ENCODE measurements at places on chromosomes 5 and 9. TPM values are rescaled to one million over a fixed set of nuclear protein-coding genes. Genes with fewer than 3 reads are reported as not detected.

GRCh38 chr9:84317563-84317962 lies 23.0 kb downstream of the SLC28A3 start:
- no peak for DNase-seq

FOXD4 gene
- not detected for total RNA-seq

DNA sequence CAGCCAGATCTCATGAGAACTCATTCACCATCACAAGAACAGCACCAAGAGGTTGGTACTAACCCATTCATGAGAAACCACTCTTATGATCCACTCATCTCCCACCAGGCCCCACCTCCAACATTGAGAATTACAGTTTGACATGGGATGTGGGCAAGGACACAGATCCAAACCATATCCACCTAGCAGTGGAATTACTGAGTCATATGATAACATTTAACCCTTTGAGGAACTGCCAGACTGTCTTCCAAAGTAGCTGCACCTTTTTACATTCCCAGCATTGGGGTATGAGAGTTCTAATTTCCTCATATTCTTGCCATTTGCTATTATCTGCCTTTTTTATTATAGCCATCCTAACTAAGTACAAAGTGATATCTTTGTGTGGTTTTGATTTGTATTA lies 51.9 kb downstream of the CTNNA1 start:
- no peak for DNase-seq

DNA sequence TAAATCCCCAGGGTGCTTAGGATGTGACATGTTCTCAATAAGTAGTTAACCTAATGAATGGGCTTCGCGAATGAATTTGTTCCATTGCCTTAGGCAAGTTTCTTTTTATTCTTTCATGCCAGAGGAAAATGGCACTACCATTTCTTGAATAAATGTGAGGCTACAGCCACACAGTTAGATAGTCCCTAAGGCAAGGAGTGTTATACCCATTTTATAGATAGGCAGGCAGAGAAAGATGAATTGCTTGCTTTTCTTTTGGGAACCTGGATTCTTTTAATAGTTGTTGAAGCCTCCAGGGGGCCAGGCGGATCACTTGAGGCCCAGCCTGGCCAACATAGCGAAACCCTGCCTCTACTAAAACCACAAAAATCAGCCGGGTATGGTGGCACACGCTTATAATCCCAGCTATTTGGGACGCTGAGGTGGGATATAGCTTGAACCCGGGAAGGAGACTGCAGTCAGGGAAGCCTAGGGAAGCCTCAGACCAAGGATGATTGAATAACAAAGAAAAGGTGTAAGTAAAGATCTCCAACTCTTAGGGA lies 943 bp downstream of the NOP16 start:
- DNase-seq = no peak

GRCh38 chr9:133612816-133613215 lies 3.6 kb upstream of the FAM163B start:
- no peak for DNase-seq

GRCh38 chr5:167305591-167306213 lies 985.7 kb upstream of the WWC1 start:
- no peak for DNase-seq

DNA sequence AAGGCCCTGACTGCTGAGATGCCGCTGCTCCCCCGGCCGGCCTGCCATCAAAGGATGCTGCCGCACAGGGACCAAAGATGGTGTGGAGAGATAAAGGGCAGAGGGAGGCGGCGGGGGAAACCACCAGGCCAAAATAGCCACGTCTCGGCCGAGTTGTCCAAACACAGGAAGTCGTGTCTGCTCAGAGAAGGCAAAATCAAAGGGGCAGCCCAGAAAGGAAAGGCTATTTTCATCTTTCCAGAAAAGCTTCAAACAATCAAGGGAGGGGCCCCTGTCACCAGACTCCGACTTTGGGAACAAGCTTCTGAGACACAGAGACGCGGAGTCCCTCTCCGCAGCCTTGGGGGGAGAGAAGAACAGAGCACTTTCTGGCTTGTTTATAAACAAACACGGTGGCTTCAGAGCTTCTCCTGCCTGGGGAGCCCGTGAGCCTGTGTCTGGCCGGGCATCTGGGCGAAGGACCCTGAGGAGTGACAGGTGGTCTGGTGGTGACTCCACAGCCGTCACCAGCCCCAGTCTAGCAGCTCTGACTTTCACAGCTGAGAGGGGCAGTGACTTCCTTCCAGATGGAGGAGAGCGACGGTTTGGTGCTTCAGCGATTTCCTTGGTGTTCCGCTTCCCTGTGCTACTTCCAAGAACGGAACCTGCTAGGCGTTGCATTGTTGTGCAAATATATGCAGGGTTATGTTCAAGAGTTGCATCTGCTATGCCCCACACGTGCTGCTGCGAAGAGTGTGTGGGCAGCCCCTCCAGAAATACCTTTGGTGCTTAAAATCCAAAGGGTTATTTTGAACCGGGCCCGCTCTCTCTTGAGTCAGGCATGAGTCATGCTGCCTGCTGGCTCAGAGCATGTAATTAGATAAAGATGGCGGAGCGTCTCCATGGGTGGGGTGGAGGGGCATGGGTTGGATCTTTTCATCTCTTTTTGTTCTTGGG lies 24.0 kb downstream of the ADAMTSL2 start:
- DNase-seq = peak; percentile 95

CATSPER3 gene
- total RNA-seq = not detected

- peak; percentile 75 for DNase-seq
Measured at GRCh38 chr9:136345281-136346156, 18.0 kb downstream of the DNLZ start.

- no peak for DNase-seq
Measured at GRCh38 chr9:86062845-86063693, 36.3 kb downstream of the GOLM1 start.

DNA sequence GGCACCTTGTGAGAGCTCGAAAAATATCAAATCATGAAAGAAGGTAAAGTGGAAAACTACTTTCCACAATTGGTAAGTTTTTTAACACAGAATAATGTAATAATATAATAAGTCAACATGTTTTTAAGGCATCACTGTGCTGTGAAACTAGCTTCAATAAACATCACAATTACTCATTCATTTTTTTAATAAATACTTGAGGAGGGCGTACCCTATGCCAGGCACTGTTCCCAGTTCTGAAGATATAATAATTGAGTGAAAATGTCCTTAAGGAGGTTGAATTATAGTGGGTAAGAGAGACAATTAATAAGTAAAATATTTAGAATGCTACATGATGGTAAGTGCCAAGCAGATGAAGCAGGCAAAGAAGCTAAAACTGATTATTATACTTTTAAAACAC lies 381.4 kb downstream of the ELAVL2 start:
- no peak for DNase-seq

DNA sequence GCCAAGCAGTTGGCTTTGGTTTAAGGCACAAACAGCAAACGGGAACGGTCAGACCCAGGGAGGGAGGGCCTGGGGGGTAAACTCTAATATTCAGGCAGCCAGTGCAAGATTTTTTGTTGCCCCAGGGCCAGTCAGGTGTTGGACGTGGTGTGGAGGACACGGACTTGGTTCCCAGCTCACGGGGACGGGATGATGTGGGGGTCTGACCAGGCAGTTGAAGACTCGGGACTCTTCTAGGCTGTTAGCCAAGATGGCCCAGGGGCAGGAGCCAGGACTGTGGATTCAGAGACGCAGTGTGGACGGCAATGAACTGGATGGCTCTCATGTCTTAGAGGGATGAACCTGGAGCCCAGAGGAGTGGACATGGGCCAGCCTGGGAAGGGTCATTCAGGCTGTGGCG lies 169.2 kb downstream of the C9orf50 start:
- DNase-seq = peak; percentile 61

- no peak for DNase-seq
Measured at GRCh38 chr9:8571643-8572042, 772.1 kb upstream of the DMAC1 start.

DNA sequence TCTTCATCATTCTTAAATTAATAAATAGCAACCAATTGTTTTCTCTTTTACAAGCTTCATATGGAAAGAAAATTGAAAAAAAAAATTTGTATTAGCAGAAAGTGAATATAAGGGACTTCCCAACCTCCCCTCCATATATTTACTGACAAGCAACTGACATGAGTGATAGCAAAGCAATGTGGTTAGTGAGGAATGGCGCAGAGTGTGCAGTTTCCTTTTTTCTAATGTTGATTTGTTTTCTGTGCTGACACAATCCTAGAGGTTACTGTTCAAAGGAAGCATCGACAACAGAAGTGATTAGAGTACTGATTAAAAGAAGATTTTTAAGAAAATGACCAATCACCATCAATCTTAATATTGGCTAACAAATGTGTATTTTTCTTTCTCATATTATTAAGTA lies 1.7 kb upstream of the PTGER4 start:
- DNase-seq = no peak
